ENCODE measurements at places on chromosomes 1 and 21.

DNA sequence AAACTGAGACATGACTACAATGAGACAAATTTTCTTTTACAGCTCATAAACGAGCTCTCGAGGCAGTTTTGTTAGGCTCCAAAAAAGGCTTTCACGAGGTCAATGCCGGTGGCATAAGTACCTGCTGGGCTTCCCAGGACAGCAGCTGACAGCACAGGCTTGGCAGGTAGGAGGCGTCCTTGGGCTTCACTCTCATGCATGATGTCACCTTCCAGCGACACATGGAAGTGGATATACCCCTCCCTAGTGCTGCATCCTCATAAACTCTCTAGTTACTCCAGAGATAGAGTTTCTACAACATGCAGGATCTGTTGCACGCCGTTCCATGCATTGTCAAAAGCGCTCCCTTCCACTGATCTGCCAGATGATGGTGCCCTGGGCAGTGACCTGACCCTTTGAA lies 112.5 kb upstream of the PAXBP1 start:
- DNase-seq: no peak

GRCh38 chr1:185207980-185208602 lies 51.1 kb downstream of the SWT1 start:
- DNase-seq: no peak

- no peak for DNase-seq
Observed at GRCh38 chr1:112297536-112297935, 98.5 kb upstream of the CTTNBP2NL start.

- DNase-seq: no peak
Observed at GRCh38 chr21:25493722-25494121, 113.6 kb downstream of the MRPL39 start.

- no peak for DNase-seq
Observed at GRCh38 chr1:200372885-200373181, 37.0 kb downstream of the ZNF281 start.
